SHP77 treated with DMSO at 0.1 percent for 48 hours (cell line): ENCODE measurements at places on chromosomes 13 and 19.

- DNase-seq: peak; percentile 23
These were observed 28.8 kb upstream of the TUBGCP3 start for GRCh38 chr13:112616586-112617362.

DNA sequence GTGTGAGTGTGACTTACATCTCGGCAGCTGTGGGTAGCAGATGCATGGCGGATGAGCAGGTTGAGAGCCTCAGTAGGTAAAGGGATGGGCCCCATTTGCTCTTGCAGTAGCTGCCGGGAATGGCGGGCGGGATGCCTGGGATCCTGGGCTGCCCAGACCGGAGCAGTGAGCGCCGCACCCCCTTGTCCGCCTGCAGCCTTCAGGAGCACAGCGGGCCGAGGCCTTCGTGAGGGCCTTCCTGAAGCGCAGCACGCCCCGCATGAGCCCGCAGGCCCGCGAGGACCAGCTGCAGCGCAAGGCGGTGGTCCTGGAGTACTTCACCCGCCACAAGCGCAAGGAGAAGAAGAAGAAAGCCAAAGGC, 4.1 kb downstream of the POP4 start:
- no peak for DNase-seq

- no peak for DNase-seq
These were observed 1.5 kb downstream of the ZNF260 start for GRCh38 chr19:36526581-36526980.

DNA sequence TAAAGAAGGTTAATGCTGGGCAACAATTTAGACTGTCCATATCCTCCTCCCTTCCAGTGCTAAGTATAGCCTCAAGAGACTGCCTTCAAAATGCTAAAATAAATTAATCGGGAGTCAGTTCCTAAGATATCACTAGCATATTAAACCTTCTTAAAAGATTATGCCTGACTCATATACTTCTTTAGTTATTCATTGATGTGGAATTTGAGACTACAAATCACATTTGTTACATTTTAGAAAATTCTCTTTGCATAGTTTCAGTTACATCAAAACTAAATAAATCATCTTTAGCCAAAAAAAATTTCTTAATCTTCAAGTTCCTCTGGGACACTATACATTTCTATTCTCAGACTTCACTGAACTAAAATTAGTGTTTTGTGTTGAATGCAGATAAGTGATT, 769.1 kb downstream of the PCDH9 start:
- DNase-seq: no peak

DNA sequence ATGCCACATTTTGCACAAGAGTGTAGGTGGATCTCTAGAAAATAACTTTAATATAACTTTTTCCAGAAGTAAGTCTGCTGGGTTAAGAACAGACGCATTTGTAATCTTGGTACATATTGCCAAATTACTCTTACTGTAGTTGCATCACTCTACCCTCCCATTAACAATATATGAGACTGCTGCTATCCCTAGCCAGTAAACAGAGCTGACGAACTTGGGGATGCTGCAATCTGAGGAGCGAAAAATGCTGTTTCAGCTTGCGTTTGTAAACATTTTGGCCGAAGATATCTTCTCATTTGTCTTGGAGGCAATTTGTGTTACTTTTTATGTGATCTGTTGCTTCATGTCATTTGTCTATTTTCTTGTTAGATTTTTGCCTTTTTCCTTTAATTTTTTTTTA, 1482.8 kb downstream of the OLFM4 start:
- DNase-seq: no peak

- DNase-seq: no peak
These were observed 25.9 kb downstream of the ACSBG2 start for GRCh38 chr19:6161271-6161850.

DNA sequence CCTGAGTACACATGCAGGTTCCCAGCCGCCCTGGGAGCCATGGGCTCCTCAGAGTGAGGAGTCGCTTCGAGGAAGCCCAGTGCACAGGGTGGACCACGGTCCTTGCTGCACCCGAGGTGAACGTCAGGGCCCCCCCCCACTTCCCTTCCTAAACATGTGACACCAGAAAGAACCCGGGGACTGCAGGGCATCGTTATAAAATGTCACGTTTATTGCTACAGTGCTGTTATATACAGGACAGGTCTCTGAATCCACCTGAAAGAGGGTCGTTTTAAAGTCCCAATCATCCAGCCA, 3.8 kb upstream of the UQCR11 start:
- no peak for DNase-seq
